GDM1 (cell line): ENCODE measurements at places on chromosomes 16 and 17.

- no peak for DNase-seq
Measured at GRCh38 chr17:69325518-69326376, 1.2 kb downstream of the ABCA5 start.

GRCh38 chr16:68646953-68647659 is 2.0 kb downstream of the CDH3 start:
- no peak for DNase-seq

DNA sequence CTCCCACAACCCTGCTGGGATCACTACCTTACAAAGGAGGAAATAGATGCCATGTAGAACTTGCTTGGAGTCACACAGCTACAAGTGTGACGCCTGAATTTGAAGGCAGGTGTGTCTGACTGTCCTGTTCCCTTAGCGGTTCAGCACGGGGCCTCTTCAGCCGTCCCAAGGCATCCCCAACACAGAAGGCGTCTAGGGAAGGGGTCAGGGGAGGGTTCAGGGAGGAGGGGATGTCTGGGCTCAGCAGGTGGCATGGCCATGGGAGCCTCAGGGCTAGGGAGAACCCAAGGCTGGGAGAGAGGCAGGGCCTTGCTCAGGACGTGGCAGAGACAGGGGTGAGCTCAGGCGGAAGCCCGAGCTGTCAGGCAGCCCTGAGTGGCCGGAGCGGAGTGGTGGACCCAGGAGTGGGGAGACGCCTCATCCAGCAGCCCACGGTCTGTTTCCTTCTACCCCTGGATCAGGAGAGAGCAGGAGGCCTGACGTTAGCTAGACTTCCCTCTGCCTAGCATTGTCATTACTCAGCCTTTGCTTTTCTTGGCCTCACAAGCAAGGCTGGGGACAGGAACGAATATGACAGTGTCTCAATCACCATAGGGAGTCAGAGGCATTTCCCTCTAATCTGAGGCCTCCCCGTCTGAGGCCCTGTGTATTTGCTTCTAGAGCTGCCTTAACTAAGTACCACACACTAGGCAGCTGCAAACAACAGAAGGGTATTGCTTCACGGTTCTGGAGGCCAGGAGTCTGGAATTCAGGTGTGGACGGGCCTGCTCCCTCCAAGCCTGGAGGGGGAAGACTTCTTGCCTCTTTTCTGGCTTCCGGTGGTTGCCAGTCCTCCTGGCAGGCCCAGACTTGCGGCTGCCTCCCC is 31.3 kb upstream of the ANKRD40CL start:
- no peak for DNase-seq

DNA sequence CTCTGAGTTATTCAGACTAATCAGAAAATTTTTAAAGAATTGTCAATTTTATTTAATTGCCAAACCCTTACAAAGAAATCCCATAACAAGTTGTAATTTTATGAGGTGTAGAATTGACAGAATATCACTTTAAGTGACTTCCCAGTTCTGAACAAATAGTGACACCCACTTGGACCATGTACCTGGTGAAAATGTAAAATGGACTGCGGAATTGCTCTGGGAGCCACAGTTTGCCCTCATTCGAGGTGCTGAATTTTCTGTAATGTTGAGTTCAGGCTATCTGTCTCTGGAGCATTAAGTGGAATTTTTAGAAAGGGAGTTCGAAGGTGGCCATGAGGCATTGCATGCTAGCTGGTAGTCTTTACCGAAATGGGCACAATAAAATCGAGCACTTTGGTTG is 5.1 kb downstream of the GNAO1 start:
- no peak for DNase-seq

GRCh38 chr17:81207610-81208581 is 14.9 kb downstream of the CEP131 start:
- no peak for DNase-seq

DNA sequence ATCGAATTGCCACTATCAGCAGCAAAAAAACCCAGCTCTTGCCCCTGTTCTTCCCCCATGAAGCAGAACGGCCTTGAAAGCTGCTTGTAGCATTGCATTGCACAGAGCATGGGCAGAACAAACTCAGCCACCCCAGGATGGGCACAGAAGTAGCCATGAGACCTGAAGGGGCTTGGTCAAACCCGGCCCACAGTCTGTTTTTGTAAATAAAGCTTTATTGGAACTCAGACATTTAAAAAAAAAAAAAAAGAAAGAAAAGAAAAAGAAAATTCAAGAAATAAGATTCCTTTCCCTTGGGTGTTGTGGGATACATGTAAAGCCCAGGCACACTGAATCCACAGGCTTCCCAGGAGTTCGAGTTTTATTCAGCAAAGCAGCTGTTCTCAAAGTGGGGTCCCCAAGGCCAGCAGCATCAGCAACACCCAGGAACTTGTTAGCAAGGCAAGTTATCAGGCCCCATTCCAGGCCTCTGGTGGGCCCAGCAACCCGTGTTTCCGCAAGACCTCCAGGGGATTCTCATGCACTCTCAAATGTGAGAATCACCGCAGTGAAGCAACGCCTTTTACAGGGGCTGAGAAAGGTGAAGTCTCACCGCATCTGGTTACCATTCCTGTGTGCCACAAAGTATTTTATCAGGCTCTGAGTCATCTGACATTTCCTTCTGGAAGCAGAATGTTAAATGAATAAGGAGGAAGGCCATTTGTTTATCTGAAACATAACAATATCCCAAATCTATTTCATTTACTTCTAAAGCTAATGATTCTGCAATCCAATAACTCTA is 108.2 kb downstream of the SLC39A11 start:
- no peak for DNase-seq

- peak; percentile 47 for DNase-seq
Measured at GRCh38 chr17:63919311-63919723, 678 bp upstream of the GH1 start.

DNA sequence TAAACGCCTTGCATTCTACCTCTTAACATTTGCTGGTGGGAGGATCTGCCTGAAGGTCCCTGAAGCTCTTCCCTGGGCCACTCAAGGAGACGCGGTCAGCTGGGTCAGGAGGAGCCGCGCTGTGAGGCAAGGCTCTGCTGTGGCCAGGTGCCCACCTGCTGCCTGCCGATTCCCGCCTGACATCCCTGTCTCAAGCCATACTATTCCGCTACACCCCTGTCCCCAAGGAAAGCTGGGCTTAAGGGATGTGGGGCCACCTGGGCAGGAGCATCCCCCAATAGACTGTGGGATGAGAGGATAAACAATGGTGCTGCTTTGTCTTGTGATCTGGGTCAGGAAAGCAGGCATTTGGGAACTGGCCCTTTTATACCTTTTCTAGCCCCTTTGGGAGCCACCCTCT is 5.1 kb downstream of the TPPP3 start:
- no peak for DNase-seq
